ENCODE measurements at places on chromosomes 3 and 15.

GRCh38 chr3:14818804-14819500, at the start of gene FGD5:
TSS of gene FGD5 (plus strand) at chr3:14818962. CDS start at chr3:14819072, 110 bp downstream.
- no peak within 1 kb of the TSS for H3K4me3 ChIP-seq
- H3K27me3 ChIP-seq = peaks cover 39% of the 10 kb centered on the region
- no peaks in the 10 kb centered on the region for H3K36me3 ChIP-seq

- no peak overlapping the region for H3K27ac ChIP-seq
- DNase-seq = no peak
- H3K36me3 ChIP-seq = peaks cover 18% of the 10 kb centered on the region
- H3K4me3 ChIP-seq = no peak overlapping the region
- peaks cover 38% of the 10 kb centered on the region for H3K4me1 ChIP-seq
- peaks cover 69% of the 10 kb centered on the region for H3K27me3 ChIP-seq
Measured at GRCh38 chr3:125143538-125143937, 69.0 kb downstream of the SLC12A8 start.

DNA sequence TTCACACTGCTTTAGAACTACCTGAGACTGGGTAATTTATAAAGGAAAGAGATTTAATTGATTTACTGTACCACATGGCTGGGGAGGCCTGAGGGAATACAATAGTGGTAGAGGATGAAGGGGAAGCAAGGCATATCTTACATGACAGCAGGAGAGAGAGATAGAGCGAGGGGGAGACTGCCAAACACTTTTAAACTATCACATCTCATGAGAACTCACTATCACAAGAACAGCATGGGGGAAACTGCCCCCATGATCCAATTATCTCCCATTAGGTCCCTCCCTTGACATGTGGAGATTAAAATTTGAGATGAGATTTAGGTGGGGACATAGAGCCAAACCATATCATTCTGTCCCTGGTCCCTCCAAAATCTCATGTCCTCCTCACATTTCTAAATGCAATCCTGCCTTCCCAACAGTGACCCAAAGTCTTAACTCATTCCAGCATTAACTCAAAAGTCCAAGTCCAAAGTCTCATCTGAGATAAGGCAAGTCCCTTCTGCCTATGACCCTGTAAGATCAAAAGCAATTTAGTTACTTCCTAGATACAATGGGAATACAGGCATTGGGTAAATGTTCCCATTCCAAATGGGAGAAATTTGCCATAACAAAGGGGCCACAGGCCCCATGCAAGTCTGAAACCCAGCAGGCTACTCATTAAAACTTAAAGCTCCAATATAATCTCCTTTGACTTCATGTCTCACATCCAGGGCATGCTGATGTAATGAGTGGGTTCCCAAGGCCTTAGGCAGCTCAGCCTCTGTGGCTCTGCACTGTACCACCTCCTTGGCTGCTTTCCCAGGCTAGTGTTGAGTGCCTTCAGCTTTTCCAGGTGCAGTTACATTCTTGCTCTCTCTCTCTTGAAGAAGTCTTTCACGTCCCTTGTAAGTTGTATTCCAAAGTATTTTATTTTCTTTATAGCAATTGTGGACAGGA, 481.7 kb upstream of the TGFBR2 start:
- no peak overlapping the region for H3K4me3 ChIP-seq
- peaks cover 2% of the 10 kb centered on the region for H3K27me3 ChIP-seq
- no peaks in the 10 kb centered on the region for H3K4me1 ChIP-seq
- no peak for DNase-seq

GRCh38 chr3:56986347-56986746, 74.1 kb upstream of the SPATA12 start:
- H3K27ac ChIP-seq = no peak overlapping the region
- H3K36me3 ChIP-seq = no peaks in the 10 kb centered on the region
- no peak overlapping the region for H3K4me3 ChIP-seq
- H3K27me3 ChIP-seq = peaks cover 16% of the 10 kb centered on the region
- no peak for DNase-seq
- peaks cover 18% of the 10 kb centered on the region for H3K4me1 ChIP-seq

Measured in activated CD4-positive, alpha-beta memory T cell treated with anti-CD3 and anti-CD28 coated beads, Interleukin-2, amount 10 ng/mL, durations not matched to agents 7 days and 5 days (primary cell).